Stimulated activated CD8-positive, alpha-beta memory T cell treated with anti-CD3 and anti-CD28 coated beads, Interleukin-7, amount 100 ng/mL, for 4 hours (primary cell): ENCODE measurements at places on chromosomes 11 and 22.

GRCh38 chr11:41872870-41873269 lies 413.4 kb upstream of the LRRC4C start:
- DNase-seq, result no peak

GRCh38 chr11:94519478-94520084 lies 7.3 kb downstream of the C11orf97 start:
- no peak for DNase-seq

DNA sequence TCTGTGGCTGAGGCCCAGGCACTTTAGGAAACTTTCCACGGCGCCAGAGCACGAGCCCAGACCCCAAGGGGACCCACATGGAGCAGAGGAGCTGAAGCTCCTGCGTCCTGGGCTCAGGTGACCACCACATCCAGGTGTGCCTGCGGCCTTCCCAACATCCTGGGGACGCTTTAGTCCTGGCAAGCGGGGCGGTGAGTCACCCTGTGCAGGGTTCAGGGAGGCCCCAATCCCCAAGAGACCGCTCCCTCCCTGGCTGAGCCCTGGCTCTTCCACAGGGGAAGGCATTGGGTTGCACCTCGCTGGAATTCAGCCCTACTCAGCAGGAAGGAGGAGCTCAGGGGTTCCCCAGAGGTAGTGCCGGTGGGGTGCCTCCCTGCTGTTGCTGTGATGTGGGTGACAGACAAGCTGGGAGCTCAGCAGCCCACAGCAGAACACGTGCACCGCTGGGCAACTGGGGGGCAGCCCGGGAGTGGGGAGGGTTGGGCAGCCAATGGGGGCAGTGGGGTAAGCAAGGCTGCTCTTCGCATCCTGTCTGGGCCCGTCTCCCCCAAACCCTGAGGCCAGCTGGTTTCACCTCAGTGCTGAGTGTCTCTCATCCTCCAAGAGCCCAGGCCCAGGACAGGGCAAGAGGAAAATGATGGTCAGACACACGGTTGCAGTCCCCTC lies 802.8 kb downstream of the BRD1 start:
- no peak for DNase-seq

DNA sequence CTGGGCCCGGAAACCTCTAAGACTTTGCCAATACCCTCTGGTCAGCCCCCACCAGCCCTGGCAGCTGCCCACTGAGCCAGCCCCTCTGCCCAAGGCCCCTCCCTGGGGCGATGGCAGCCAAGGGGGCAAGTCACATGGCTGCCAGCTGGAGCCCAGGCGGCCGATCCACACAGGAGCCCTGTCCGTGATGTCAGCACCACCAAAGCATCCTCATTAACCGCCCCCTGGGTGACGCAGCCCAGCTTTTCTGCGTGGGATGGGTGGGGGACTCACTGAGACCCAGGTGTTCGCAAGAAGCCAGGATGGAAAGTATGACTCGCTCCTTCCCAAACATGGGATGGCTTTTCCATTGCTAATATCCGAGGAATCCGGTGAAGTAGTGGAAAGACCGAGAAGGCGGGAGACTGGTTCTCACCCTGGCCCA lies 46.6 kb upstream of the WNT7B start:
- no peak for DNase-seq

GRCh38 chr11:128361451-128362020 lies 225.8 kb downstream of the ETS1 start:
- DNase-seq, result no peak

- no peak for DNase-seq
Measured at GRCh38 chr11:119316729-119317591, at the start of gene MCAM. Gene MCAM (minus strand): TSS chr11:119317130. CDS start chr11:119317101, 29 bp downstream.

DNA sequence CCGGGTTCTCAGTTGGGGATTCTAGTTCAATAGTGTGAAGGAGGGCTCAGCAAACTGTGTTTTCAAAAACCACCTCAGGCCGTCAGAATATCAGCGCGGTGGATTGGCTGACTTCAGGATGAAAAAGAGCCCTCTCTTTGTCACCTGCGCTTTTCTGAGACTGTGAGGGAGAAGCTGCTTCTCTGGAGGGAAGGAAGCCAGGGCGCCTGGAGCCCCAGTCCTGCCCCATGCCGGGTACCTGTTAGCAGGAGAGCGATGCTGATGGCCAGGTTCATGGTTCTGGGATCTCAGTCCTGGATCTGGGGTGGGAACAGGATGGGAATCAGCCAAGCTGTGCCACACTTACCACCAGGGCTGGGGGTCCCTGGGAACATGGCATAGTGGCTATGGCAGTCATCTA lies 2.3 kb downstream of the THY1 start:
- no peak for DNase-seq

DNA sequence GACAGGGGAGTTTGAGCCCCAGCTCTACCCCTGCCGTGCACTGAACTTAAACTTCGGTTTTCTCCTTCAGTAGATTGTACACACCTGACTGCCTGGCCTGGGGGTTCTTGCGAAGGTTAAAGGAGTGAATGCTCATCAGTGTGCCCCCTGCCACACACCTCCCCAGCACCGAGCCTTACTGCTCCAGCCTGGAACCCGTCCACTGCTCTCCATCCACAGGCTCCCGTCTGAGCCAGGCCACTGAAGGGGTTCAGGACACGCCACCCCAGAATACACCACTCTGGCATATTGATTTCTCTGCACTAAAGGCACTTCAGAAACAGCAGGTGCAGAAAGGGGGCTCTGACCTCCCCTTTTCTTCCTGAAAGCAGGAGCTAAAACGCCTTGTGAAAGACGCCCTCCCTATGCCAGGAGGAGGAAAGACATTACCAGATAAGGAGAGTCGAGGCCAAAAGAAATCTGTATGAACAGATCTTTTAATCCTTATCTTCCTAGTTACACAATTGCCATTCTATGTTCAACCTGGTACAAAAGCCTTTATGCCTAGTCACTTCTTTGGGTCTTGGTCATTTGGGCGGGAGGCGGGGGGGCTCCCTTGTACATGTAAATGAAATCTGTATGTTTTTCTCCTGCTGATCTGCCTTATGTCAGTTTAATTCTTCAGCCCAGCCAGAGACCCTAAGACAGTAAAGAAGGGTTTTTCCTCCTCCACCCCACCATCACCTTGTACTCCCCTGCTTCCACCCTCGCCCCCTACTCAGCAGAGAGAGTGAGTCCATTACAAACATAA lies 1.9 kb upstream of the SSTR3 start:
- DNase-seq, result no peak

DNA sequence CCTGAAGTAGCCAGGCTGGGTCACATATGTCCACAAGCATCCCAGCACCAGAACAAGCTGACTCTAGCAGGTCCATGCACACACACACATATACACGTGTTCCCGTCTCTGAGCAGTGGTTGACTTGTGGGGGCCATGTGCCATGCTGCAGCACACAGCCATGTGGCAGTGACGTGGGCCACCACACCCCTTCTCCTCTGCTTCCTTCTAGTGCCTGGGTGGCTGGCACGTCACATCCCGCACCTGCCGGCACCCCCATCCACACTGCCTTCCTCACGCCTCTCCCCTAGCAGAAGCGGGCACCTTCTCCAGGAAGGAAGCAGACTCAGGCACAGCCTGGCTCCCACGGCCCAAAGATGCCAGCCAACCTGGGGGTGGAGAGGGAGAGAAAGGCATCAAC lies 9.5 kb downstream of the SYT7 start:
- no peak for DNase-seq

DNA sequence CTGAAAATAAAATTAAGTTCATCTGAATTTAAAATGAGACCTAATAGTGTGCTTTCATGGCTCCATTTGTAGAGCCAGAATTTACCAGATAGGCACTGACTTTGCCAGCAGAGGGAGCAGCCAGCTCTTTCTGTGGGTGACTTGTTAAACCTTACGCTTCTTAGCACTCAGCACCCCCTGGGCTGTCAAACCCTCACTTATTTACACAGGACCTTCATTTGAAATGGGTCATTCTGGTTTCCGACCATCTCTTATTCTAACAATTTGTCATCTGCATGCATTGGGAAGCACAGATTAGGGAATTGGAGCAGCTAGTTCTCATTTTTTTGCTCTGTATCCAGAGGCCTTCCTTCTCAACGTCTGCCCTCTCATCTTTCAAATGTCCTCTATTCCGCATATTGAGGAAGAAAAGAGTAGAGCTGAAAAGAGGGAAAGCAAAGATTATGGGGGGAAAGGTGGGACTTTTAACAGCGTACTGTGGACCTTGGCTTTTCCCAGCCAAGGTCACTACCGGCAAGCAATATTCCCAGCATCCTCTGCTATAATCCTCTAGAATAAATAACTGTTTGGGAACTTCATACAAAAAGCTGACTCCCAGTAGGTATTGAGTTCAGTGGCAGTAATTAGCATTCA lies 3.1 kb downstream of the ASRGL1 start:
- peak; percentile 43 for DNase-seq

GRCh38 chr22:30733181-30733631 lies 38.5 kb downstream of the OSBP2 start:
- no peak for DNase-seq

- DNase-seq, result peak; percentile 65
Measured at GRCh38 chr11:64339754-64340408, at the start of gene CCDC88B. Gene CCDC88B (plus strand): TSS chr11:64340204. CDS start chr11:64340267, 63 bp downstream.

DNA sequence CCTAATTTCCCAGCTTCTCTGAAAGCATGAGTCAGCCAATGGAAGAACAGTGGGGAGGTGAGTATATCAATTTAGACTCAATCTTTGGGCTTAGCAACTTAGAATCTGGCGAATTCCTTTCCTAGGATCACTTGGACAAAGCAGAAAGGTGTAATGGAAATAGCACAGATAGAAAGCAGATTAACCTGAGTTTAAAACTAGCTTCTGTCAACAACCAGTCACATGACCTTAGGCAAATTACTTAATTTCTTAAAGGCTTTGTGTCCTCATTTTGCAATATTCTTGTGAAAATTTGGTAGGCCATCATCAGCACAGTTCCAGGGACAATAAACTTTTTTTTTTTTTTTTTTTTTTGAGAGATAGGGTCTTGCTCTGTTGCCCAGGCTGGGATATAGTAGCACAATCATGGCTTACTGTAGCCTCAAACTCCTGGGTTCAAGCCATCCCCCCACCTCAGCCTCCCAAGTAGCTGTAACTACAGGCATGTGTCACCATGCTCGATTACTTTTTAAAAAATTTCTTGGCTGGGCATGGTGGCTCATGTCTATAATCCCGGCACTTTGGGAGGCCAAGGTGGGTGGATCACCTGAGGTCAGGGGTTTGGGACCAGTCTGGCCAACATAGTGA lies 40.8 kb upstream of the PCF11 start:
- no peak for DNase-seq
